Prostate gland (tissue), 2 donors: ENCODE measurements at places on chromosomes 12 and 14.

DNA sequence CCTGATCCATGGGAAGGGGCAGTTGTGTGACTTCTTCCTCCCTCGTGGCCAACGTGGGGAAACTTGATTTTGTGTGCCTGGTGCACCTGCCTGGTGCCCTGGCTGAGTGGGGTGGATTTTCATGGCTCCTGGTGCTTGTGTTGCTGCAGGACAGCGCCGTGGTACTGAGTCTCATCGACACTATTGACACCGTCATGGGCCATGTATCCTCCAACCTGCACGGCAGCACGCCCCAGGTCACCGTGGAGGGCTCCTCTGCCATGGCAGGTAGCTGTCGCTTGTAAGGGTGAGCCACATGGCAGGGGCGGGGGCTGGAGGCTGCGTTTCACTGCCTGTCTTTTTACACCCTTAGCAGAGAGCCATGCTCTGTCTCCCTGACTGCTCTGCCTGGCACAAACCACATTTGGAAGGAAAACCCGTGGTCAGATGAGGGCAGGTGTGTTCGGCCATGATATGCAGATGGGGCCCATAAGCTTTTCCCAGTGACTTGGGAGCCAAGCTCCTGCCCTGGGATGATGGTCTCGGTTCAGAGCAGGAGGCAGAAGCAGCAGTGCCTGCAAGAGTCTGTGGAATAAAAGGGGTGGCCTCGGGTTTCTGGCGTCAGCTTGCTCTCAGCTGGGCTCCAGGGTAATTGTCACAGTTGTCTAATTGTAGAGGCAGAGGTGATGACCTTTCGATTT, 49.5 kb downstream of the ADGRD1 start:
- H3K4me1 ChIP-seq = peaks cover 5% of the 10 kb centered on the region
- DNase-seq = no peak
- H3K27ac ChIP-seq = no peak overlapping the region
- no peak overlapping the region for H3K4me3 ChIP-seq

- no peak overlapping the region for H3K4me3 ChIP-seq
- no peak for DNase-seq
- no peak overlapping the region for H3K27ac ChIP-seq
- H3K4me1 ChIP-seq = no peaks in the 10 kb centered on the region
Observed at GRCh38 chr14:33786091-33786825, 164.6 kb downstream of the EGLN3 start.

GRCh38 chr12:12582193-12582881, 19.7 kb upstream of the DUSP16 start:
- H3K36me3 ChIP-seq = no peaks in the 10 kb centered on the region
- H3K27me3 ChIP-seq = no peaks in the 10 kb centered on the region
- peaks cover 9% of the 10 kb centered on the region for H3K4me1 ChIP-seq
- no peak for DNase-seq
- H3K4me3 ChIP-seq = no peak overlapping the region
- H3K27ac ChIP-seq = peak overlapping the region; percentile 53

- no peak for DNase-seq
- no peak overlapping the region for H3K4me3 ChIP-seq
- H3K4me1 ChIP-seq = no peaks in the 10 kb centered on the region
- H3K36me3 ChIP-seq = no peaks in the 10 kb centered on the region
- H3K27ac ChIP-seq = no peak overlapping the region
Observed at GRCh38 chr14:26856876-26857518, 259.2 kb upstream of the NOVA1 start.

DNA sequence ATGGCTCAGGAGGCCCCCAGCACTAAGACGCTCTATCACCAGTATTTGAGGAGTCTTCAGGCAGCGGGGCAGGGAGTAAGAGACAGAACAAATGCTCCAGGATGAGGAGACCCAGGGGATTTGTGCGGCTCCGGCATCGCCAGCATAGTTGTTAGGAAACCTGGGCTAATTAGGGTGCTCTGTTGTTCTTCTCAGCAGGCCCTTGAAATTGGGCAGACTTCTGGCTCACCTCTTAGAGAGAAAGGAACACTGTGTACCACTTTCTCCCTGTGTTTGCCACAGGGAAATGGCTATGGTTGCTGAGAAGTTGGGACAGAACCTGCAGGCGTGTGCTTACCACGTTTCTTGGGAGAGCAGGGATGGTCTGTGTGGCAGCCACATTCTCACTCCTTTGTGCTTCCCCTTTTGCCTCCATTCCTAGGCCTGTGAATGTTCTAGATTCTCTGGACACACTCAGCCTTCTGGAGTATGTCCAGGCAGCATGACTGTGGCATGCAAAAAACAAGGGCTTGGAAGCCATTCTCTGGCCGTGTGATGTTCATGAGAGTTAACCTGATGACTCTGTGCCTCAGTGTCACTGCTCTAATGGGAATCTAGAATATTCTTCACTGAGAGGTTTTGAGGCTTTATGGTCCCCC, 109.0 kb downstream of the CHST11 start:
- no peaks in the 10 kb centered on the region for H3K36me3 ChIP-seq
- no peaks in the 10 kb centered on the region for H3K27me3 ChIP-seq
- H3K4me1 ChIP-seq = no peaks in the 10 kb centered on the region
- H3K4me3 ChIP-seq = no peak overlapping the region
- H3K27ac ChIP-seq = no peak overlapping the region

- no peak overlapping the region for H3K4me3 ChIP-seq
- no peak for DNase-seq
- H3K27ac ChIP-seq = no peak overlapping the region
Observed at GRCh38 chr14:94031883-94032279, 5.7 kb downstream of the OTUB2 start.

GRCh38 chr12:62865065-62865464, 69.9 kb downstream of the PPM1H start:
- H3K27me3 ChIP-seq = no peaks in the 10 kb centered on the region
- no peak overlapping the region for H3K4me3 ChIP-seq
- no peaks in the 10 kb centered on the region for H3K4me1 ChIP-seq
- peaks cover 2% of the 10 kb centered on the region for H3K36me3 ChIP-seq
- no peak overlapping the region for H3K27ac ChIP-seq

DNA sequence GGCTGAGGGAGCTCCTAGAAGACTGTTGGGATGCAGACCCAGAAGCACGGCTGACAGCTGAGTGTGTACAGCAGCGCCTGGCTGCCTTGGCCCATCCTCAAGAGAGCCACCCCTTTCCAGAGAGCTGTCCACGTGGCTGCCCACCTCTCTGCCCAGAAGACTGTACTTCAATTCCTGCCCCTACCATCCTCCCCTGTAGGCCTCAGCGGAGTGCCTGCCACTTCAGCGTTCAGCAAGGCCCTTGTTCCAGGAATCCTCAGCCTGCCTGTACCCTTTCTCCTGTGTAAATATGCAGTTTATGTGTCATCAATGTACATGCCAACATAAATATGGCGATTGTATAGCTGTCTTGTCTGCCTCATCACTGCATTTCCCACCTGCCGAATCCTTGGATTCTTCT, 7.5 kb downstream of the AMHR2 start:
- no peak for DNase-seq
- no peak overlapping the region for H3K4me3 ChIP-seq
- H3K27me3 ChIP-seq = no peaks in the 10 kb centered on the region
- H3K27ac ChIP-seq = no peak overlapping the region
- no peaks in the 10 kb centered on the region for H3K4me1 ChIP-seq

GRCh38 chr14:73913256-73913655, 26.6 kb downstream of the ZNF410 start:
- no peak for DNase-seq
- peaks cover 4% of the 10 kb centered on the region for H3K36me3 ChIP-seq
- H3K27me3 ChIP-seq = no peaks in the 10 kb centered on the region

- no peak overlapping the region for H3K4me3 ChIP-seq
- H3K4me1 ChIP-seq = peaks cover 10% of the 10 kb centered on the region
- no peaks in the 10 kb centered on the region for H3K36me3 ChIP-seq
- no peak overlapping the region for H3K27ac ChIP-seq
- no peak for DNase-seq
Observed at GRCh38 chr12:131833896-131834641, 5.9 kb downstream of the MMP17 start.

- no peak overlapping the region for H3K27ac ChIP-seq
- no peaks in the 10 kb centered on the region for H3K4me1 ChIP-seq
- H3K27me3 ChIP-seq = no peaks in the 10 kb centered on the region
- DNase-seq = no peak
Observed at GRCh38 chr12:51322452-51322851, 1.5 kb downstream of the BIN2 start.

DNA sequence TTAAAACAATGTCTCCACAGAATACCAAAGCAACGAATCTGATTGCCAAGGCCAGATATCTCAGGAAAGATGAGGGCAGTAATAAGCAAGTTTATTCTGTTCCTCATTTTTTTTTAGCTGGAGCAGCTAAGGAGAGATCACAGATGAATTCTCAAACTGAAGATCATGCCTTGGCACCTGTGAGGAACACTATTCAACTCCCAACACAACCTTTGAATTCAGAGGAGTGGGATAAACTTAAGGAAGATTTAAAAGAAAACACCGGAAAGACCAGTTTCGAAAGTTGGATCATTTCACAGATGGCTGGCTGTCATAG, 994 bp downstream of the PRORP start:
- no peaks in the 10 kb centered on the region for H3K4me1 ChIP-seq
- DNase-seq = no peak
- peak overlapping the region; percentile 61 for H3K4me3 ChIP-seq
- no peaks in the 10 kb centered on the region for H3K27me3 ChIP-seq

DNA sequence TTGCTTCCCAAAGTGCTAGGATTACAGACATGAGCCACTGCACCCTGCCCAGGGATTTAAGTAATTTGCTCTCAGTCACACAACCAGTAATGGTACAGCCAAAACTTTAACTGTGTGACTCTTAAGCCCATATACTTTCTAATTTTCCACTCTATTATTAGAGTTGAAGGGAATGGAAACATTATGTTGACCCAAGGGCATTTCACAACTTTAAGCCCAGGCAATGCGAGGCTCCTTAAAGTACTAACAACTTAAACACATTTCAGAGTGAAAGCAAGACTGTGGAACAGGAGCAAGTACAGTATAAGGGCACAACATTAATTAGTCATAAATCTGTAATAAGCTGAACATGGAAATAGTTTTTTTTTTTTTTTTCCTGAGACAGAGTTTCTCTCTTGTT, 39.8 kb downstream of the BAZ1A start:
- H3K27ac ChIP-seq = no peak overlapping the region
- no peaks in the 10 kb centered on the region for H3K36me3 ChIP-seq
- no peak for DNase-seq
- H3K4me1 ChIP-seq = no peaks in the 10 kb centered on the region
- H3K27me3 ChIP-seq = no peaks in the 10 kb centered on the region

DNA sequence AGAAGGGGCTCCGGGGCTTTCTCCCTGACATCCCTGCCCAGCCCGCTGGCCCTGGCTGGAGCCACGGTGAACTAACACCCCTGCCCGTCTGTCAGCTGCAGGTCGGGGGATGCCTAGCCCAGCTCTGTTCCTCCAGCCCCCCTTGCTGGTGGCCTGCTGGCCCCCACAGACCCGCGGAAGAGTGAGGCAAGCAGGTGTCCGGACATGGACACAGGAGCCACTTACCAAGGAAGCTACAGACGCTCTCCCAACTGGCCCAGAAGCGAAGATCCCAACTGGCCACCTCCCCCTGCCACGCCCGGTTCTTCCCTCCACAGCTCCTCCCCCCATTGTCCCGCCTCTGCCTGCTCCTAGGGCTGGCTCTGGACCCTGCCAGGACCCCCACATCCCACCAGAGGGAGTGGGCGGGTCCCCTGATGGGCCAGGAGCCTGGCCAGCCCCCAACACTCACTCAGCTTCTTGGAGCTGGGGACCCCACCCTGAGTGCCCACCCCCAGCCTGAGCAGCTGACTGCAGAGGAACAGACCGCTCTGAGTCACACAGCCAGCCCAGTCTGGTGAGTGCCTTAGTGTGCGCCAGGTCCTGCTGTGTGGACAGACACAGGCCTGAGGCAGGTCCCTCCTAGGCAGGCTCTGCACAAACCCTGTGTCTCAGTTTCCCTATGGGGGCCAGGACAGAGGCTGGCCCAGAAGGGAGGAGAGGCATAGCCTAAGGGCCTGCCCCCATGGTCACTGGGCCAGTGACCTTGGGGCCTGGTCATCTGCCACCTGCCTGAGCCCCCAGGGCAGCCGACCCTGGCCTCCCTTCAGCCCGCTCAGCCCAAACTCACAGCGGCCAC, 7.7 kb downstream of the AHNAK2 start:
- peak overlapping the region; percentile 83 for H3K27ac ChIP-seq
- H3K36me3 ChIP-seq = no peaks in the 10 kb centered on the region
- DNase-seq = no peak
- no peaks in the 10 kb centered on the region for H3K27me3 ChIP-seq
- H3K4me1 ChIP-seq = peaks cover 46% of the 10 kb centered on the region
- peak overlapping the region; percentile 5 for H3K4me3 ChIP-seq

DNA sequence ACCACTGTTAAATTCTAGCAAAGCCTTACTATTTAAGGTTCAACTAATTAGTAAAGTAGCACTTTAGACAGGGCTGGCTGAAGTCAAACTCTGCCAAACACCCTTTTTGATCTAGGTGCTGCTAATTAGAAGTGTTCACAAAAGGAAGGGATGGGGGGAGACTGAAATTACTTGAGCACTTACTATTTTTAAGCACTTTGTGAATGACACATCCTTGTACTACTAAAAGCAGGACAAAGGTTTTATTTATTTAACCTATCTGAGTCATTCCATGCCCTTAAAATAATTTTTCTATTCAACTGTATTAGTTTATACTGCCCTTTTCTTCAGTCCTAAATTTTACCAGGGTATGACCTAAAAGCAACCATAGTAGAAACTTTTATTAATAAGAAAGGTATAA, 20.1 kb downstream of the MBIP start:
- H3K36me3 ChIP-seq = no peaks in the 10 kb centered on the region
- no peak for DNase-seq
- H3K4me1 ChIP-seq = no peaks in the 10 kb centered on the region
- H3K27ac ChIP-seq = no peak overlapping the region
- no peaks in the 10 kb centered on the region for H3K27me3 ChIP-seq
